ENCODE measurements at places on chromosomes 2 and 18. TPM values are rescaled to one million over a fixed set of nuclear protein-coding genes. Genes with fewer than 3 reads are reported as not detected.

- no peak overlapping the region for H3K27ac ChIP-seq
- H3K4me3 ChIP-seq = no peak overlapping the region
- DNase-seq = no peak
- H3K27me3 ChIP-seq = no peaks in the 10 kb centered on the region
Measured at GRCh38 chr2:142675398-142675797, 202.1 kb upstream of the KYNU start.

Gene NEU2
- total RNA-seq = not detected

Gene MC4R
- not detected for total RNA-seq

GRCh38 chr2:170224692-170225294 lies 46.8 kb downstream of the MYO3B start:
- H3K36me3 ChIP-seq = no peaks in the 10 kb centered on the region
- no peak overlapping the region for H3K27ac ChIP-seq
- H3K27me3 ChIP-seq = no peaks in the 10 kb centered on the region
- peaks cover 14% of the 10 kb centered on the region for H3K4me1 ChIP-seq

- no peaks in the 10 kb centered on the region for H3K36me3 ChIP-seq
- no peak for DNase-seq
- no peaks in the 10 kb centered on the region for H3K27me3 ChIP-seq
- no peak overlapping the region for H3K27ac ChIP-seq
Measured at GRCh38 chr18:10258836-10259474, 195.5 kb upstream of the APCDD1 start.

Gene NDC80
- 2.2 TPM for total RNA-seq

Measured in osteoblast (primary cell).